ENCODE measurements at places on chromosomes 11 and 22.

- DNase-seq = peak; percentile 72
Measured at GRCh38 chr11:57567515-57568329, at the start of gene UBE2L6. Gene UBE2L6 (minus strand): TSS chr11:57567672. CDS start chr11:57567611, 61 bp downstream.

GRCh38 chr11:24386546-24387397, 110.1 kb upstream of the LUZP2 start:
- DNase-seq = no peak

GRCh38 chr11:93986716-93987115, 34.4 kb upstream of the HEPHL1 start:
- no peak for DNase-seq

DNA sequence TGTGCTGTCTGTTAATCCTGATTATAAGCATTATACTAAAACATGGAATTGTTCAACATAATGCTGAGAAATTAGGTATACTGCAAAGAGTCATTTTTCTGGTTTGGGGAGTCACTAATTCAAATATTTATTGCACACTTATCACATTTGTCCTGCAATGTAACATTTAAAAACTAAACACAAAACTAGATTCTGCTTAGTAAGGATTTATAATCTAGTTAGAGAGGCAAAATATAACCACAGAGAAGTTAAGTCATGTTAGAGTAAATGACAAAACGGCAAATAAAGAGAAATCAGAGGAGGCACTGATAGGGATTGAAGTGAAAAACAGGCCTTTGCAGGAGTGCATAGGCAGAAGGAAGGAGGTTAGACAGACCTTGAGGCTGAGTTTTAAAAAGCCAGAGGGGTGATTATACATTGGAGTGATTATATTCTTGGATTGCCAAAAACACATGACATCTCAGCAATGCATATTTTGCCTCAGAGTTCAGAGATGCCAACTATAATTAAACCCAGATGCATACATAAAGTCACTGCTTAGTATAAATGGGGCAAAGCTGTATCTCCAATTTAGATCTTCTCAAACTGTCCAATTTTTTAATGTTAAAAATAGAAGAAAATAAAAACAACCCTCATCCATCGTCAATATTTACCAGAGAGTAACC, 49.7 kb downstream of the CCDC34 start:
- DNase-seq = no peak

- DNase-seq = no peak
Measured at GRCh38 chr22:45261407-45262088, 20.9 kb upstream of the KIAA0930 start.
